ENCODE measurements at places on chromosomes 12 and 14.

DNA sequence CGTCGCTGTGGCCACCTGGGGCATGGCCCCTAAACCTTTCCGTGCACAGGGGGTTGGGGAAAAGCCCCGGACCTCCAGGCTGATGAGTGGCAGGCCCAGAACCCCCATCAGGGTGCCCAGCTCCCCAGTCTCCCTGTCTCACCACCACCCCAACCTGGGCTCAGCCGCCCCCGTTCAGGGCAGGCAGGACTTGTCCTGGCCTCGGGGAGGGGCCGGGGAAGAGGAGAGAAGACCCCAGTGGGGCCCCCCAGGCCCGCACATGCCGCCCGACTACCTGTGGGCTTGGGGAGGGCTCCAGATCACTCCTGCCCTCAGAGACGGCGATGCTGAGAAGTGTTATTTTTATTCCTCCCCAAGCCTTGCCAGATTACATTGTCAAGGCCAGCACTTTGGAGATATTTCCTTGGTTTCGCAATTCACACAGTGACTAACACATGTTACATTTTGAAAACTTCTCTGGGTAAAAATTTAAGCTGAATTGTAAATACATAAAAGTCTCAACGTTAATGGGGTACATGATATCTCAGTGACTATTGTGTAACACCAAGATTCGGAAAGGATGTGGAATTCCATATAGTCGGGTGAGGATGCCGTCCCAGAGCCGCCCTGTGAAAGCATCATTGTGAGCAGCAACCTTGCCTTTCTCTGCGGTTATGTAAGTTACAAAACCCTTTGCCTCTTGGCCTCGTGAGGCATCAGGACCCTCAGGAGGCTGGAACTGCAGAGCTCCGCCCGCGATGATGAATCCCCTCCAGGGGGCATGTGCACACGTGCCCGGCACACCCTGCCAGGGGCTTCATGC, 85.6 kb upstream of the DIO3 start:
- no peak for DNase-seq

- no peak for DNase-seq
Observed at GRCh38 chr14:61103541-61104339, 122.7 kb downstream of the SLC38A6 start.

GRCh38 chr12:115998119-115998633, 279.3 kb downstream of the MED13L start:
- peak; percentile 42 for DNase-seq

- DNase-seq = no peak
Observed at GRCh38 chr14:20711685-20712084, 23.1 kb downstream of the ANG start.

DNA sequence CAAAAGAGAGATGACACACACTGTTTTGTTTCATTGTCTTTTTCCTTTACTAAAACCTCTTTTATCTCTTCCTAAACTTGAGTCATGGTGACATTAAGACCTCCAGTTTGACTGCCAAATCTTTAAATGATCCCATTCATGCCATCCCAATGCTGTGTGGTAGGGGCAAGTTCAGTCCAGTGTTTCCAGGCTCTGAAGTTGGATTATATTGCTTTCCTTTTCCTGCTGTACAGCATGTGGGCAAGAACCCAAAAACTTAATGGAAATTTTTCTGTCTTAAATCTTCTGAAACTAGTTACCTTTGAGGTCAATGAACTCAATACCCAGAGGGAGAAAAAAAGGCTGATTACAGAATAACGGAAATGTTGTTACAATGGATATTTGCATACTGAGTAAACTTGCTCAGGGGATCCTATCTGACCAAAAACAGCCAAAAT, 187.1 kb upstream of the FAR2 start:
- no peak for DNase-seq

DNA sequence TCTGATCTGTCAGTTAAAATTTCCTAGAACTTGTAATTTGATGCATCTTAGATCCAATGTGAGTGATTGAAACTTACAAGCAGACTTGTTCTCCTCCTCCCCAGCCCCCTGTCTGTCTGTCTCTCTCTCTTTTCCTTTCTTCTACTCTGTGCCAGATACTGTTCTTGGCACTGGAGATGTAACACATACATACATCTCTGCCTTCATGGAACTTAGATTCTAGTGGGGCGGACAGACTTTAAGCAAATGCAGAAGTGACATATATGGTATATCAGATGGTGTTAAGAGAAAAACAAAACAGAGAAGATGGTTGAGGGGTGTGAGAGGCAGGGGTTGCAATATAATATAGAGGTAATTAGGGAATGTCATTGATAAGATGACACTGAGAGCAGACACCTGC, 6.6 kb downstream of the CHST11 start:
- no peak for DNase-seq

DNA sequence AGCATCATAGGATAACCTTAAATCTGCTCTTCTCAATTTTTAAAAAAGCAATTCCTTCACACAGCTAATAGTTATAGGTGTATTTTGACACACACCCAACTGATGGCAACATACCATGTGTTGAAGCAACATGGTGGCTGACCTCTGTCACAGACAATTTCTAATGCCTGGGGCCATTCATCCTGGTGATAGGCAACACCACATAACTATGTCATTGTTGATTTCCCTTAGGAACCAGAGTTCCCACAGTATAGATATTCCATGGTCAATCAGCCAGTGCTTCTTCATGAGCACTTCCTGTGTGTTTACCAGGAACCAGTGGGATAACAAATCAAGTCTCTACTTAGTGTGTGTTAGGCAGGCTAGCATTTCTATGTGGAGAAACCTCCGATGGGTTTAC, 88.3 kb downstream of the FIGNL2 start:
- DNase-seq = no peak

DNA sequence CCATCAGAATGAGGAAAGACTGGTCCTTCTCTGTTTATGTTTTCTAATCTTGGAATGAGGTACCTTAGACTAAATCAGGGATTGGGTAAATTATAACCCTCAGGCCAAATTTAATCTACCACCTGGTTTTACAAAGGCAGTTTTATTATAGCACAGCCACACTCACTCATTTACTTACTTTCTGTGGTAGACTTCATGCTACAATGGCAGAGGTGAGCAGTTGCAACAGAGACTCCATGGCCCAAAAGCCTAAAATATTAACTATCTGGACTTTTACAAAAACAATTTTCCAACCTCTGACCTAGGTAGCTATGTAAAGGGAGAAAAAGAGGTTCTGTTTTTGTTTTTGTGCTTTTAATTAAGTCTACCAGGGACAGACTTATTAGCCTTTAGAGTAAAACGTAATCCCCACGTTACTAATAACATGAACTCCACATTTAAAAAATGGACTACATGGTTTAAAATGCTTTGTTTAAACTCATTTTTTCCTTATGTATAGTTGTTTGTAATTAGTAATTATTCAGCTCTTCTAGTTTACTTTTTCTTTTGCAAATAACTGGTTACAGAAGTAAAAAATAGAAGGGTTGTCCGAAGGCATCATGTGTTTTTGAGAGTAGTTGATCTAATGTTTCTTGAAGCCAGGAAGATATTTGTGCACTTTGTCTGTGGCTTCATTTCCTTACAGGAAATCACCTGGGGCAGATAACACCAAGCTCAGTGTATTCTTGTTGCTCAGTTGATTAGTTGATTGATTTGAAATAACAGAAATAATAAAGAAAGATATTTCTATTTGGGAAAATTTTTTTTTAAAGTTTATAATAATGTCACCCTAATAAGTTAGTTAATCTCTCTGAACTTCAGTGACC, 57.6 kb upstream of the ATP2B1 start:
- no peak for DNase-seq

- DNase-seq = no peak
Observed at GRCh38 chr14:104994978-104995377, 9.4 kb downstream of the CLBA1 start.

DNA sequence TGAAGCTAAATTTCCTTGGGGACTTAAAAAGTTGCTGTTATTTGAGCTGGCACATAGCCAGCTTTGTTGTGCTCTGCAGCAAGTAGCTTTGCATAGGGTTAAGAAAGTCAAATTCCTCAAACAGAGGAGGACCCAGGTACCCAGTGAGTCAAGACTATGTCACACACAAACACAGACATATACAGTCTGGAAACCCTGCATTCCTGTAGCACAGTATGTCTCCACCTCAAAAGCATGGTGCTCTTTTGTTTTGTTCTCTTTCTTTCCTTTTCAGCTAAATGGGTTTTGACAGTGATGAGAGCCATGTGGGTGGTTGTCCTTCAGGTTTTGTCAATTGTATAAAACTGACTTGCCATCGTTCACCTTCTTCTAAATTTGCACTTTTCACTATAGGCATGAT, 179.6 kb upstream of the DIO2 start:
- no peak for DNase-seq

- DNase-seq = no peak
Observed at GRCh38 chr14:75342762-75343599, 64.4 kb downstream of the FOS start.
